ENCODE measurements at places on chromosomes 11 and 22.

DNA sequence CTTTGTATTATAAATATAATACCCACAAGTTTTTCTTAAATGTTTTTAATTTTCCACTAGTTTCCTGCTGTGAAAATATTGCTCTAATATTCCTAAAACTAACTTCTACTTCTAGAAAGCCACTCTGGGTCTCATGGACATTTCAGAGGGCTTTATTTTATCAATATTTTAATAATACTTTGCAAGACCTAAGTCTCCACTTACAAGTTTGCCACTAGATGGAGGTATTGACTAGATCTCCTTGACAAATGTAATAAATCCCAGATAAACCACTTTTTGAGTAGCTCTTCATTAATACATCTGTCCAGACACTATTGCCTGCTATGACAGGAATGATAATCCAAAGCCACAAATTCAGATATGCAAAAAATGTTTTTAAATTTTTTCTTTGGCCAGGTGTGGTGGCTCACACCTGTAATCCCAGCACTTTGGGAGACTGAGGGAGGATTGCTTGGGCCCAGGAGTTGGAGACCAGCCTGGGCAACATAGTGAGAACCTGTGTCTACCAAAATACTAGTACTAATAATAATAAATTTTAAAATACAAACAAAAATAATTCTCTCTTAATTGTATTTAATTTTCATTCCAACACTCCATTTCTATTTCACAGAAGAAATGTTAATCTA is 3.5 kb upstream of the ACAT1 start:
- no peak for DNase-seq

- DNase-seq: no peak
Observed at GRCh38 chr11:128116885-128117284, 470.5 kb downstream of the ETS1 start.

- no peak for DNase-seq
Observed at GRCh38 chr11:80626721-80627120, 1185.9 kb upstream of the TENM4 start.

GRCh38 chr11:118194835-118195627 is 18.6 kb upstream of the SCN2B start:
- DNase-seq: no peak

DNA sequence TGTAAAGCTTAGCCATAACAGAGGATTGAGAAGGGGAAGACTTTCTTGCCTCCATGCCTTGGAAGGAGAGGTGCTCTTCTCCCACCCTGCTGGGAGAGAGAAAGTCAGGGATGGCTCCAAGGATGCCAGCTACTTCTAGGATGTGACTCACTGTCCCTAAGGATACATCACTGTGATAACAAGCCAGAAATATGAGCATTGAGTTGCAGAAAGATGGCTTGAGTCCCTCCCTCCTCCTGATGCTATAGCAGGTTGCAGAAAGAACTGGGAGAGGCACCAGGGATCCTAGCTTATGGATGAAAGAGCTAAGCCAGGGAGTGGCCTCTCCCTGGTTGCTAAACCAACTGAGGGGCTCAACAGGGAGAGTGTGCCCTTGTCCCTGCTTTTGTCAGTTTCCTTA is 27.8 kb upstream of the FJX1 start:
- DNase-seq: no peak

DNA sequence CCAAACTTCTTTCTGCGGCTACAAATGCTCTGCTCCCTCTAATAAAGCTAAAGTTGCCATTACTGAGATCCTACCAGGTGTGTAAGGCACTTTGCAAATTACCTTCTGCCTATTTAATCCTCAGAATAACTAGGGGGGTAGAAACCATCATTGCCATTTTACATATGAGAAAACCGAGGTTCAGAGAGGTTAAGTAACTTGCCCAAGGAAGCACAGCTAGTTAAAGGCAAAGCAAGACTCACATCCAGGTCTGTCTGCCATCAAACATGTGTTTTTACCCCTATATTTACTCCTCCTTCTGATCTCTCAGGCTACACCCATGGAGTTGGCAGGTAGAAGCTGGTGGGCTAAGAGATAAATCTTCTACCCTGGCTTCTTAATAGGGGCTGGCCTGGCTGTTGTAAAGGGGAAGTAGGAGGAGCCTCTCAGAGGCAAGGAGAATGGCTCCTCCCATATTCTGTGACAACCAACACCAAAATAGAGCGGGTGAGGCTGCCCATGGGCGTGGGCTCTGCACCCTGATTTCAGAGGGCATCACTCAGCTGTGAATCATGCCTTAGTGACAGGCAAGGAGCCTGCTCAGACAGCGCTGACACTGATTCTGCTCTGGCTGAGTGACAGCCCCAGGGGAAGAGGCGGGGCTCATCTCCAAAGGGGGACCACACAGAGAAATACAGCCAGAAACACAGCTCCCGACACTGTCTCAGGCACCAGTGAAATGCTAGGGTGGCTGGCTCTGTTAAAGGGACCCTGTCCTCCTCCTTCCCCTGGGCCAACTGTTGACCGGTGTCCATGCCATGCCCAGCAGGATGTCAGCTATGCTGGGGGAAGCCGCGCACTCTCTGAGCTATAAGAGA is 106.8 kb downstream of the ABTB2 start:
- DNase-seq: peak; percentile 43

DNA sequence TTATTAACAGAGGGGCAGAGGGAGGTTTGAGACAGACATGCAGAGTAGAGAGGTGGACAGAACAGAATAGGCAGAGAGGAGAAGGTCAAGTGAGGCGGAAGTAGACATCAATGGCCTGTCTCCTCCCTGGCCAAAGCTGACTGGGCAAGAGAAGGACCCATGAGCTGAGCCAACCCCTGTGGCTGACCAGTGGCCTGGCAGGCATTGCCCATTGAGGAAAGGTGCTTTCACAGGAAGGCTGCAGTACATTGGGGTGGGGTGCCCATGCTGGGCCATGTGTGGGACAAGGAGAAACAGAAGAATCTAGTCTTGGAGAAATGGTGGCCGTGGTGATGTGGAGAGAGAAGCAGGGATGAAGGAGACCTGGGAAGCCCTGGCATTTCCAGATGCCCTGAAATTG is 76.0 kb downstream of the MYEOV start:
- no peak for DNase-seq

- DNase-seq: no peak
Observed at GRCh38 chr11:69335007-69335780, 41.2 kb downstream of the MYEOV start.

DNA sequence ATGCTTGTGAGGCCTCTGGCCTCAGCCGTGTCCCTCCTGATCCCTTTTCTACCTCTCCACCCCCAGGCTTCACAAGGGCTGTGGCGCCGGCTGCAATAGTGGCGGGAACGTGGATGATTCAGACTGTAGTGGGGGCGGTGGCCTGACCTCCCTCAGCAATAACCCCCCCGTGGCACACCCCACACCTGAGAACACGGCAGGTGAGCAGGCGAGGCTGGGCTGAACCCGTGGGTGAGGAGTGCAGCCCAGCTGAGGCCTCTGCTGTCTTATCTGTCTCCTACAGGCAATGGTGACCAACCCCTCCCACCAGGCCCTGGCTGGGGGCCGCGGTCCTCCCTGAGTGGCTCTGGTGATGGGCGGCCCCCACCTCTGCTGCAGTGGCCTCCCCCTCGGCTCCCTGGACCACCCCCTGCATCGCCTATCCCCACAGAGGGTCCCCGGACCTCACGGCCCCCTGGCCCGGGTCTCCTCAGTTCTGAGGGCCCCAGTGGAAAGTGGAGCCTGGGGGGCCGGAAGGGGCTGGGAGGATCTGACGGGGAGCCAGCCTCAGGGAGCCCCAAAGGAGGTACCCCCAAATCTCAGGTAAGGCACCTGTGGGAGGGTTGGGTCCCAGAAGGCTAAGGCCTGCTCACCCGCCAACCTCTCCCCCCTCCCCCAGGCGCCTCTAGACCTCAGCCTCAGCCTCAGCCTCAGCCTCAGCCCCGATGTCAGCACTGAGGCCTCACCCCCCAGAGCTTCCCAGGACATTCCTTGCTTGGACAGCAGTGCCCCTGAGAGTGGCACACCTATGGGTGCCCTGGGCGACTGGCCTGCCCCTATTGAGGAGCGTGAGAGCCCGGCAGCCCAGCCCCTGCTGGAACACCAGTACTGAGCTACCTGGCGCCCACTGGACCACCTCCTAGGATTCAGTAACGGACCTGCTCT is 1.5 kb upstream of the SIPA1 start:
- no peak for DNase-seq

DNA sequence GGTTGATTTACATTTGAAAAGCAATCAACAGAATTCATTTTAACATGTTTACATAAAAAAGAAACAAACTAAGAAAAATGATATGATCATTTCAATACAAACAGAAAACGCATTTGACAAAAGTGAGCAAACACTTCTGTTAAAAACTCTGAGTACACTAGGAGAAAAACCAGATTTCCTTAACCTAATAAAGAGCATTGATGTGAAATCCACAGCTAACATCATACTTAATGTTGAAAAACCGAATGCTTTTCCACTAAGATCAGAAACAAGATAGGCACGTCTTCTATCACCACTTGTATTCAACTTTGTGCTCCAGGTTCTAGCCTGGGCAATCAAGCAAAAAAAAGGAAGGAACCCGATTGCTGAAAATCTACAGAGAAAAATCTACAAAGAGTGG is 227.6 kb downstream of the SBF2 start:
- no peak for DNase-seq

GRCh38 chr22:30185549-30185948 is 61.0 kb downstream of the LIF start:
- DNase-seq: no peak
